ENCODE measurements at places on chromosomes 12 and 14.

DNA sequence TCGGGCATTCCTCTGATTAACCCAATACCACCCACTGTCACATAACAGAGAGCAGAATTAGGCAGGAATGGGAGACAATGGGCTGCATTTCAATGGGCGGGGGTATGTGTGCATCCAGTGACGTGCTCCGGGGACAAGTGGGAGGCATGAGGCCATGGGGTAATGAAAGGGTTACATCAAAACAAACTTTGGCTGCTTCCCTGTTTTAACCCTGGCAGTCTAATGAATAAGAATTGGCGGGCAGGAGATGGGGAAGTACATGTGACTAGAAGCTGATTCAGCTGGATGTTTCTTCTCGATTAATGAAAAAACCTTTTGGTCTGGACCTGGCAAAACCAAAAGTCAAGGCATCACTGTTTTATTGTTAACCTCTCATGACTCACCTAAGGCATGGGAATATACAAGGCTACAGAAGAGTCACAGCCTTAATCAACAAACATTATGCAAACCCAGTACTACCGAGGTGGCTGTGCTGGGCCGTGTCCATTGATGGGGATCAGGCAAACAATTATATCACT, 44.2 kb downstream of the SOCS2 start:
- DNase-seq: no peak

GRCh38 chr14:38835874-38836273, 267.2 kb downstream of the SEC23A start:
- no peak for DNase-seq

- DNase-seq: no peak
Measured at GRCh38 chr12:15829949-15830348, 40.8 kb upstream of the EPS8 start.

DNA sequence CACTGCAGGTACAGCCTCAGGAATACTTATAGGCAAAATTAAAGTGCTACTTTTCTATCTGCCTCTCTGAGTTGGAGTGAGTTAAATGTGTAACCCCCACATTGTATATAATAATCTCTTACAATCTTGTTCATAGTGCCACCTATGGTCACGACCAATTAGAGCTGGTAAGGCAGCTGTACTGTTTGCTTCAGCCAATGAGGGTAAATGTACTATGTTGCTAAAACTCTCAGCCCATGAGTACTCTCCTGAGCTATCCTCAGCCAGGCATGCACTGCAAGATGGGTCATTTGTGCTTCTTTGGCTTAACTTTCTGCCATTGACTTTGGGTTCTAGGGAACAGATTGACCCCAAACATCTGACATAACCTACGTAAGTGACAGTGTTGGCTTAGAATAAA, 15.0 kb upstream of the MDM2 start:
- DNase-seq: no peak

- DNase-seq: no peak
Measured at GRCh38 chr14:69610874-69611171, 573 bp upstream of the SUSD6 start.

DNA sequence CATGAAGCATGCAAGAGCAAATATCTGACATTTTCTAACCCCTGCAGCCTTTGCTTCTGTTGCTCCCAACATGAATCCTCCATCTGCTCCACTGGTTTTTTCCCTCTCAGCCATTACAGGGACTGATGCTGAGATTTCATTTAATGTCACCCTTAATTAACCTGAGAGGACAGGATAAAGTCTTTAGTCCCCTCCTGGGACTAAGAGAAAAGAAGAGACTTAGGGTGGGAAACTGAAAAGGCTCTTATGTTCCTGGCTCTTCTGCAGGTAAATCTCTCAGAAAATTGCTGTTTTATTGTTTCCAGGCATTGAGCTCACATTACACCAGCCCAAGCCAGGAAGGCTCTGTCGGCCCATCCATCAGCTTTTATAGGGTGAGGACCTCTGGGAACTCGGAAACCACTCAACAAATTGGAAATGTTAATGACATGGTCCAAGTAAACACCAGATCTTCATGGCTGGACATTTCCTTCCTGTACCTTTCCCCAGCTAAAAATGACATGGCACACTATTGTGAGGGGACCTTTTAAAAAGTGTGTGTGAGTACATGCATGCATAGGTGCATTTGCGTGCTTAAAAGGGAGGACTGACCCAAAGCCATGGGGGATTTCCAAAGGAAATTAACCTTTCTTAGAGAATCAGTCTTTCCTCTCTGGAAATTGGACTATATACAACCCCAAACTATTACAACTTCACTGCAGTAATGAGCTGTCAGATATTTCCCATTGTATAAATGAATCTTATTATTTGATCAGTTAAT, 408.1 kb upstream of the TMTC1 start:
- DNase-seq: no peak

GRCh38 chr14:58750321-58751269, 112.8 kb downstream of the DACT1 start:
- no peak for DNase-seq

DNA sequence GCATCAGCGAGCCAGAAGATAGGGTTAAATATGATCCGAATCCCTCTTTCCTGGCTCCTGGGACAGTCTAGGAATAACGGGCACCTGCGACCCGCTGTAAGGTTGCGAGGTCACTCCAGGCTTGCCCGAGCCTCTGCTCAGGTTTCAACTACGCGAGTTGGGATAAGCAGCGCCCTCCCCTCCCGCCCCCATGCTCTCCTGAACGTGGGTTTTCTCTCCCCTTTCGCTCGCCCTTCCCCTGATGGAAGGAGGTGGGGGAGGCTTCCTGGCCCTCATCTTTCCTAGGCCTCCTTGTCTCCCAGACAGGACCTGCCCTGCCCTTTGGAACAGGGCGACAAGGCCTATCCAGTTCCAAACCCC, 753 bp upstream of the ATP5MC2 start:
- no peak for DNase-seq

GRCh38 chr12:56634242-56634836, 4.2 kb upstream of the BAZ2A start:
- DNase-seq: no peak

DNA sequence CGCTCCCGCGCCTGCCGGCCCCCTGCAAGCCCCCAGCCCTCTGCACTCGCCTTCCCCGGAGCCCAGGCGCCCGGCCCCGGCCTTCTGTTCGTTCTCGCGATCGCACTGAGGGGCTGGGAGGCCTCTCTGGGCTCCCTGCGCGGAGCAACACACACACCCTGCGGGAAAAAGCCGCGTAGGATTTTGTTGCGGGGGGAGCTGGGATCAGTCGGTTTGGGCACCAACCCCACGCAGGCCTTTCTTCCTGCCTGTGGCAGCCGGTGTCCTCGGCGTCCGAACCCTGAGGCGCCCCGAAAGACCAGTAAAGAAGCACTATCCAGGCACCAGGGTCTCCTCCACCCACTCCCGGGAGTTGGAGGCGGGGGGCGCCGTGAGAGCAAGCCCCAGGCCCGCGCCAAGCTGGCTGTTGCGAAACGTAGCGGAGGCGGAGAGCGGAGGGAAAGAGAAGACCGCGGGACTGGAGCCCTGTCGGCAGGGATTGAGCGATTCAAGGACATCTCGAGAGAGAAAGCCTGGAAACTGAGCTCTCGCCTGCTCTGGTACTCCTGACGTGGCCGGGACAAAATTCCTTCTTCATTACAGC, 1.9 kb upstream of the HOXC5 start:
- no peak for DNase-seq

DNA sequence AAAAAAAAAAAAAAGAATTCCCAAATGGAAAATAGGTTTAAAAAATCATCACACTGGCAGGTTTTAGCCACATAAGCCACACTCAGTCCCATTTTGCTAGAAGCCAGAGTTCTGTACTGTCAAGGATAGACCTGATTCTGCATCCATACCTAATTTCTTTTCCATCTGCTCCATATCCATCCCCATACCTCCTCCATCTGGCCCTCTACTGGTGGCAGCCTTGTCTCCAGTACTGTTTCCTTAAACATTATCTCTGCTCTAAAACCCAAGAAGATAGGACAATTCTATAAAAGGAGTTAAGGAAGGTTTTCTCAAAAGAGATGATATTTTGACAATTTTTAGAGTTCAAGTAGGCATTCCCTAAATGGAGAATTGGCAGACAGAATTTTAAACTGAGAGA, 26.0 kb upstream of the RXYLT1 start:
- DNase-seq: no peak

DNA sequence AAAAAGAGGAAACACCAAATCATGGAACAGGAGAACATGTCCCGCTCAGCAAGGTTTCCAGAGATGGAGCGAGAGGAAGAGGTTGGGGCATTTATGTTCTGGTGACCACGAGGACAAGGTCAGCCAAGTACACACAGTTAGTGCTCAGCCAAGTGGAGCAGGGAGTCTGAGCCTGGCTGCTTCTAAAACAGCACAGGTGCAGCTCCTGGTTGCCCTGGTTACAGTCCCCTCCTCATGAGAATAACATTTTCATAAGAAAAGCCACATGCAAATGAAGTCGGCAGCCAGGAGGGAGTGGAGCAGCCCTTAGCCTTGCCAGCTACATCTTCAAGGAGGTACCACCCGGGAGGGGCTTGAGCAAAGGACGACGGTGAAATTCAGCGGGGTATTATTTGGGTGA, 81.8 kb downstream of the NOS1 start:
- DNase-seq: no peak

GRCh38 chr14:91354221-91354916, 63.3 kb downstream of the CCDC88C start:
- no peak for DNase-seq

DNA sequence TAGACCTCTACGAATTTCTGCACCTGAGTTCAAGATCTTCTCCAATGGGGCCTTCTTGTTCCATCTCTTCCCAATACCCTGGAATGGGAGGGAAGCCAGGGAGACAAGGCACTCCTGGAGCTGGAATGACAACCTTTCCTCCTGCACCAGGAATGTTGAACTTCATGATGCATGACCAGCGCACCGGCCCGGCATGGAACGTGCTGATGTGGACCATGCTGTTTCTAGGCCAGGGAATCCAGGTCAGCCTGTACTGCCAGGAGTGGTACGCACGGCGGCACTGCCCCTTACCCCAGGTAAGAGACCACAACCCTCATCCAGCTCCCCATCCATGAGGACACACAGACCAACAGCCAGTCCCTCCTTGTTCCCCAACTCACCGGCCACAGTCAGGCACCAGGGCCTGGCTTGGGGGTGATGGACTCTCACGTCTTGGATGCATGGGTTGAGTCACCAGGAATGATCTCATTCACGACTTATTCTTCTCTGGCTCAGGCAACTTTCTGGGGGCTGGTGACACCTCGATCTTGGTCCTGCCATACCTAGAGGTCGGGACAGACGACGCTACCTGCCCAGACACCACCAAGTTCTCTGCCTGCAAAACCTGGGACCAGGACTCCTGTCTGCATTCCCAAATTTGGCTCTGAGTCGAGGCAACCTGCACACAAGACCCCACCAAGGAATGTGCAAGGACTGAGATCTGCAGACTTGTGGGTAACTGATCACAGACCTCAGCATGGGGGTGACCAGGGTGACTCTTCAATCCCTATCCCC, 20.5 kb downstream of the SOAT2 start:
- DNase-seq: no peak

GRCh38 chr14:62470935-62471334, 574.3 kb downstream of the KCNH5 start:
- DNase-seq: no peak

GRCh38 chr12:72869024-72869423, 596.9 kb downstream of the TRHDE start:
- no peak for DNase-seq
